ENCODE measurements at places on chromosomes 6 and 20. TPM values are rescaled to one million over a fixed set of nuclear protein-coding genes. Genes with fewer than 3 reads are reported as not detected.

DNA sequence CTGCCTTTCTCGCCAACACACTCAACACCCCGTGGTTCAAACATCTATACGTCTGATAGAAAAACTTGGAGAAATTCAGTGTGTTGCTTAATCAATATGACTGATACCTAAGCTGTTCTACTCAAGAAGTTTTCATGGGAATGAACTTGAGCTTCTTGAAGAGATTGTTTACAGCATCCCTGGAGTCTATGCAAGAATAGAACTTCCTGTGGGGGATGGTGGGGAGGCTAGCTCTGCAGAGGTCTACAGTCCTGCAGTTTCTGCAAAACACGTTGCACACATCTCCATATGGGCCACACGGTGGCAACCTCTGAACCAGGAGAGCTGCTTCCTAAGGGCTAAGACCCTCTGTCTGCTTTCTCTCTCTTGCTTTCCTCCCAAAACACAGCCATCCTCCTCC is 32.7 kb upstream of the FANCE start:
- no peak for DNase-seq

GRCh38 chr6:156778454-156779205 is 1.5 kb downstream of the ARID1B start:
- peak; percentile 41 for DNase-seq

- no peak for DNase-seq
These were observed 52.8 kb downstream of the MYB start for GRCh38 chr6:135233686-135234491.

GRCh38 chr6:139881728-139882211 is 507.3 kb upstream of the CITED2 start:
- peak; percentile 43 for DNase-seq

DNA sequence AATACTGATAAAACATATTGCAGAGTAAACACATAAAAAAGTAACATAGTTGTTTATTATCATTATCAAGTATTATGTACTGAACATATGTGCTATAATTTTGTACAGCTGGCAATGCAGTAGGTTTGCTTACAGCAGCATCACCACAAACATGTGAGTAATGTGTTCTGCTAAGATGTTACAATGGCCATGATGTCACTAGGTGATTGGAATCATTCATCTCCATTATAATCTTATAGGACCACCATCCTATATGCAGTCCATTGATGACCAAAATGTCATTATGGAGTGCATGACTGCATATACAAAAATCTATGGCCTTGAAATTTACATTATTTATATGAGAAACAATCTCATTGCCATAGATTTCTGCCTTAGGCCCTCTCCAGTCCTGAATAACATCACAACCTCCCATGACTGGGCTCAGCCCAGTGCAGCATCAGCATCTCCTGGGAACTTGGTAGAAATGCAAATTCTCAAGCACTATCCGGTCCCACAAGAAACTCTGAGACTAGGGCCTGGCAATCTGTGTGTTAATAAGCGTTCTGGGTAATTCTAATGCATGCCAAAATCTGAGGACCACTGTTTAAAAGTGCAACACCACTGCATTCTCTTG is 352.0 kb upstream of the MARCKS start:
- DNase-seq = no peak

- DNase-seq = no peak
These were observed 12.9 kb downstream of the BTN2A1 start for GRCh38 chr6:26470643-26471042.

DNA sequence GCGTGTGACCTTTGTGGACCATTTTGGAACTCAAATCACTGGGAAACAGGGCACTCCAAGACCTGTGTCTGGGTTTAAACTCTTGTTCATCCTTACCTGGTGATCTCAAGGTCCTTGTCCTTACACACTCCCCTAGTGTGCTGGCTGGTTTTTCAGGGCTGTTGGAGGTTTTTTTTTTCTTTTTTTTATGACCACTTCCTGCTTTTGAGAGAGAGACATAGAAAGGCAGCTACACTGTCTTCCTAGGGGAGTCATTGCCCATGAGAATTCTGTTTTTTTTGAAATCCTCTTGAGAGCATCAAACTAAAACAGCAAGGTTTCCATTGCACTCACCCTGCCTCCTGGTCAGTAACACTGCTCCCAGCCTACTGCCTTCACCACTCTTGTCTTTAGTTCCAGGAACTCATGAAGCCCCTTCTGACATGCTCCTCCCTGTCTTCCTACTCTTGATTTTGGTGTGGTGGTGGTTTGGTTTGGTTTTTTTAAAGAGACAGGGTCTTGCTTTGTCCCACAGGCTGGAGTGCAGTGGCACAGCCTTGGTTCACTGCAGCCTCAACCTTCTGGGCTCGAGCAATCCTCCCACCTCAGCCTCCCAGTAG is 28.6 kb downstream of the PRPH2 start:
- DNase-seq = no peak

GRCh38 chr20:58243653-58244410 is 15.4 kb upstream of the ANKRD60 start:
- no peak for DNase-seq

DNA sequence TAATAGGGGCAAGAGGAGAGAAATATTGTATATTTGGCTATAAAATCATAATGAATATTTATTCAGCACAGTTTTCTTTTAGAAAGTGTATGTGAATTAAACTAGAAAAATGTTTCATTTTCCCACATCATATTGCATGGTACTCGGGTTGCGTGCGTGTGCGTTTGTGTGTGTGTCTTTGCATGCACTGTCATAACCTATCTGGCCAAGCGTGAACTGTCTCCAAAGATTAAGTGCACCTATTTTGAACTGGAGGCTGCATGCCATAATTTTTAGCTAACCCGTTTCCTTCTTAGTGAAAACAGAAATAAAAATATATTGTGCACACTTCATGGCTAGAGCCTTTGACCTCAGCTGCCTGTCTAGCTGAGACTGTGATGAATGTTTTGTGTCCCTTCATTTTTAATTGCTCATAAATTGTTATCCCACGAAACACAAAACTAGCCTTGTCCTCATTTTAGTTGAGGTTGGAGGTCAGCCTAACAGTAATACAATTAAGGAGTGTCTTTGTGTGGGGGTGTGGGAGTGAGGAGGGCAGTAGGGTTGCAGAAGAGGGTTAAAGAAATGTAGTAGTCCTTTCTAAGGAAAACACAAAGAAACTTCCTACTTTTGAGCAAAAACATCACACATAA is 336.1 kb upstream of the POU3F2 start:
- DNase-seq = no peak

- no peak for DNase-seq
These were observed 146.6 kb downstream of the ZFAND3 start for GRCh38 chr6:37965964-37966676.

GRCh38 chr20:50565383-50565782 is 55.2 kb downstream of the PTPN1 start:
- no peak for DNase-seq

DNA sequence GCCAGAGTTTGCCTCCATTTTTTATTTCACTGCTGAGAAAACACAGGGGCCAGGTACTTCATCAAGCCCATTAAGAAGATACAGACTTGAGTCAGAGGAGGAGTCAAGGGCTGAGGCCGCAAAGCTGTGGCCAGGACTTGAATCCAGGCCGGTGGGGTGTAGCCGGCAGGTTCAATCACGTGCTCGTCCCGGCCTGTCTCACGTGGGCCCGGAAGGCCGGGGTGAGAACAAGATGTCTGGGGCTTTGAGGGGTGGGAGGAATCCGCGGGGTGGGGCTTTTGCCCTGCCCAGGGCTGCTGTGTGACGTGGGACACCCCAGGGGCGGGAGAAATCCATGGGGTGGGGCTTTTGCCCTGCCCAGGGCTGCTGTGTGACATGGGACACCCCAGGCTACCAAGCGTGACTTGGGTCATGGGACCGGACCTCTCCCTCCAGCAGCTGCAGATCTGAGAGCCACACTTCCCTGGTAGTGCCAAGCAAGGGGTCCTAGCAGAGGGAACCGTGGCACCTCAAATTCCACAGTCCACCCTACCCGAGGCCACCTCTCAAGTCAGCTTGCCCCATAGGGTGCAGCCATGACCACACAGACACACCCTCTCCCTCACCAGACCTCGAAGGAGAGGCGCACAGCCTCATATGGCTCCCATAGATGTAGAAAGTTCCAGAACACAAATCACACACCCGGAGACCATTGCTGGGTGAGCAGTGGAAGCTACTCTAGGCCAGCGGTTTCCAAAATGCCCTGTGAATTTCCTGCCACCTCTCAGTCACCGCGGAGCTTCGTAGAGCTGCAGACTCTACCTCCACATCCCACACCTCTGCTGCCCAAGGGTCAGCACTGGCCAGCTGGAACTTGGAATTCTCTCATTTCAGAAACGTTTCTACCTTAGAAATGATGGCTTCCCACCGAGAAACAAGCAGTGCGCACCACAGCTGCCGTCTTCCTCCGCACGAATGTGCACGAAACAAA is 156.1 kb downstream of the DLL1 start:
- no peak for DNase-seq

GRCh38 chr6:118320652-118321051 is 227.4 kb upstream of the PLN start:
- no peak for DNase-seq

- DNase-seq = no peak
These were observed 106.8 kb upstream of the NUP153 start for GRCh38 chr6:17813542-17813941.

Gene TGM3
- 0.43 TPM for total RNA-seq

Gene PHACTR3
- 22.4 TPM for total RNA-seq

Gene TMEM151B
- total RNA-seq = 21.2 TPM
